Activated CD8-positive, alpha-beta memory T cell treated with anti-CD3 and anti-CD28 coated beads for 1 hour (primary cell): ENCODE measurements at places on chromosomes 11 and 22.

GRCh38 chr11:70498171-70498571 is 99.8 kb downstream of the CTTN start:
- no peak for DNase-seq

- DNase-seq = no peak
Measured at GRCh38 chr22:27327981-27328721, 473.4 kb downstream of the MN1 start.

DNA sequence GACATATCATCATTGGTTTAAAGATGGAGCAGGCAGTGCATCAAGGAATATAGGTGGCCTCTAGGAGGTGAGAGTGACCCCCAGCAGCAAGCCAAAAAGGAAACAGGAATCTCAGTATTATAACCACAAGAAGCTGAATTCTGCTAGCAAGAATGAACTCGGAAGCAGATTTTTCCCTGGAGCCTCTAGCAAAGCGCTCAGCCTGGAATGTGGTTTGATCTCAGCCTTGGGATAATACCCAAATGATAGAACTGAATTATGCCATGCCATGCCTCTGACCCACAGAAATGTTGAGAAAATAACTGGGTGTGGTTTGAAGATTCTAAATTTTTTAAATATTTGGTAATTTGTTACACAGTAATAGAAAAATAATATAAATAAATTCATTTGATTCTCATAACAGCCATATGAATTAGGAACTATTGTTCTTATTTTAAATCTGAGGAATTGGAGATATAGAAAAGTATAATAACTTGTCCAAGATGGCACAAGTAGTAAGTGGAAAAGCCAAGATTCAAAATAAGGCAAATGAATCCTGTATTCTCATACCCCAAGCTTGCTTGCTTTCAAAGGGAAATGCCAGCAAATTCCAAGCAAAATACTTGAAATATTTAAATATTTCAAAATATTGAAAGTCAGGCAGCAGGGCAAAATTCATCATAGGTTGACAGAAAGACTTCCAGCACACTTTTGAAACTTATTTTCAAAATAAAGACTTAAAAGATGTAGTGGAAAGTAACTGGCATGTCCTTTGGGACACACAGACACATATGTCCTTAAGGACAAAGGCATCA is 567.4 kb downstream of the KCNA4 start:
- DNase-seq = no peak

DNA sequence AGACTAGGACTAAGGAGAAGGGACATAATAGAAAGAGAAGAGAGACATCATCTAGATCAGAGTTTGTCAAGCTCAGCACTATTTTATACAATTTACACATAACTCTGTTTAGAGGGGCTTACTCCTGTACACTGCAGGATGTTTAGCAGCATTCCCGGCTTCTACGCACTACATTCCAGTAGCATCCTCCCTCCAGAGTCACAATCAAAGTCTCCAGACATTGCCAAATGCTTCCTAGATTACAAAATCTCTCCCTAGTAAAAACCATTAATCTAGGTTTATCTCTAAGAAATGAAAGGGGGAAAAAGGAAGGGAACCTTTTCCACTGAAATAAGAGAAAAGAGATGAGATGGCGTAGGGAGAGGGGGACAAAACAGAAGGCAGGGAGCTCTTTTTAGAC is 4.0 kb downstream of the USP28 start:
- no peak for DNase-seq

GRCh38 chr11:93814966-93815633 is 31.0 kb downstream of the MED17 start:
- no peak for DNase-seq

DNA sequence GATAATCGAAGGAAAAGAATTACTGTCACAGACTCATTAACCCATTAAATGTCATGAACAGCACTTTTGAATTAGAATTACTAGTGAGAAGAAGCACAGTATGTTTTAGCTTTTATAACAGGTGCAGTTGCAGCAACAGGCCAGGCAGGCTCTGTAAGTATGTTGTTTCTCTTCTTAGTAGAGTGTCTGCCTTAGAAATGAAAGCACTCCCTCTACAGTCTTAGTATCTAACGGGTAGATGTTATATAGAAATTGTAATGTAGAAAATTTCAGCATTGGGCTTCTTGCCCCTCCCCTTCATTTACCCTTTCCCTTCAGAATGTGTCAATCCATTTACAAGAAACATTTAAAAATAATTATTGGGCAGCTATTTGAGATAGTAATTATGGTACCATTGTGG is 87.4 kb downstream of the HIPK3 start:
- no peak for DNase-seq

DNA sequence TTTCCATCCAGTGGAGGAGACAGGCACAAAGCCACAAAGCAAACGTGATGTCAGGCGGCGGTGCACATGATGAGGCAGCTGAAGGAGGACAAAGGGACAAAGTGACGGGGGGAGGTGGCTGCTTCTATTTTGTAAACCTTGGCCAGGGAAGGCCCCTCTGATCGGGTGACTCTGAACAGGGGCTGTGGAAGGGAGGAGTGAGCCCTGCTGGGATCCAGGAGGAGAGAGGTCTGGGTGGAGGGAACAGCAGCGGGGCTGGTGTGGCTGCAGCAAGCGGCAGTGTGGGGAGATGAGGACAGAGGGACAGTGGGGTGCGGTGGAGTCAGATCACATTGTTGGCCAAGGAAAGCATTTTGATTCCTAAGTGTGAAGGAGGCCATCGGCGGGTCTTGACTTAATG is 36.7 kb downstream of the SHISAL1 start:
- no peak for DNase-seq
